ENCODE measurements at places on chromosomes 16 and 17. TPM values are rescaled to one million over a fixed set of nuclear protein-coding genes. Genes with fewer than 3 reads are reported as not detected.

The HOXB7 gene
- 2.5 TPM for total RNA-seq

The TBC1D3H gene
- not detected for total RNA-seq

The PKMYT1 gene
- total RNA-seq: 2.5 TPM

The CYGB gene
- total RNA-seq: 14.4 TPM

All from urinary bladder (tissue), 4 donors.